ENCODE measurements at places on chromosomes 5 and 9.

- DNase-seq: no peak
These were observed 2.2 kb downstream of the FNIP1 start for GRCh38 chr5:131794586-131794985.

- DNase-seq: no peak
These were observed 62.6 kb downstream of the IL31RA start for GRCh38 chr5:55913466-55914413.

DNA sequence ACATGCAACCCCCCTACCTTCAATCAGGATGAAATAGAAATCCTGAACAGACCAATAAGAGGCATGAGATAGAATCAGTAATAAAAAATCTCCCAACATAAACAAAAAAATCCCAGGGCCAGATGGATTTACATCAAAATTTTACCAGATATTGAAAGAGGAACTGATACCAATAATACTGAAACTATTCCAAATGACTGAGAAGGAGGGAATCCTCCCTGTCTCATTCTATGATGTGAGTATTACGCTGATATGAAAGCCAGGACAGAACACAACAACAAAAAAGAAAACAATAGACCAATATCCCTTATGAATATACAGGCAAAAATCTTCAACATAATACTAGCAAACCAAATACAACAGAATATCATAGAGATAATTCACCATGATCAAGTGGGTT is 109.0 kb upstream of the SMC2 start:
- no peak for DNase-seq

DNA sequence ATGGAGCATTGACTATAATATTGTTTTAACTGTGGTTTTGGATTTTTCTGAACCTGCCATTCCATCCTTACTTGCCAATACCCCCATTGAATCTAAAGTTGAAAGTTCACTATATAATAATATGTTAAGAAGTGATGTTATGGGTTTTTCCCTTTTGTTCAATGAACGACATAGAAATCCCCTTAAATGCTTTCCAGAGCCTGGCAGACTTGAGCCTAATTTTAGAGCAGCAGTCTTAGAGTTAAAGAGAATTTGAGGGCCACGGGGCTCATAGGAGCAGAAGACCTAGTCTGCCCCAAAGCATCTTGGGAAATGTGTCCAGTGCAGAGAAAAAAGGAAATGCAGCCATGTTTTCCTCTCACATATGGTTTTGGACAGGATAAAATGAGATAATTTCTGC is 146.1 kb upstream of the SLC44A1 start:
- DNase-seq: no peak

- DNase-seq: no peak
These were observed 66.4 kb upstream of the TMC1 start for GRCh38 chr9:72454871-72455491.

DNA sequence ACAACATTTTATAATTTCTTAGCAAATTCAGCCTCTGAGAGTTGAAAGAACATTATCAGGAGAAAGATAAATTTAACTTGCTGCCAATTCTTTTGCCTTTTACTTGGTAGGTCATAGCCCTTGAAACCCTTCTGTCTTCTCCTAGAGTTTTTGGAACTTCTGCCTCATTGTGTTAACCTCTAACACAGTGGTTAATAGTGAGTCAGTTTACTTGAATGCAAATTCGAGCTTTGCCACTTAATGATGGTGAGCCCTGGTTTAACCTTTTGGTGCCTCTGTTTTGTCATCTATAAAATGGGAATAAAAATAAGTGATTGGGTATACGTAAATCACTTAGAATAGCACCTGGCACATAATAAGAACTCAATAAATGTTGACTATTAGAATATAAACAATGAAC is 1.8 kb upstream of the INIP start:
- peak; percentile 6 for DNase-seq

GRCh38 chr5:28726815-28727214 is 1688.4 kb upstream of the CDH9 start:
- no peak for DNase-seq

- no peak for DNase-seq
These were observed 180.6 kb downstream of the ADAMTS12 start for GRCh38 chr5:33711094-33711679.

- DNase-seq: peak; percentile 58
These were observed 58.4 kb downstream of the TEX10 start for GRCh38 chr9:100294341-100294740.

GRCh38 chr9:90720621-90721265 is 78.1 kb upstream of the DIRAS2 start:
- no peak for DNase-seq

GRCh38 chr5:125537661-125538060 is 791.2 kb upstream of the ZNF608 start:
- no peak for DNase-seq

GRCh38 chr9:114015607-114016006 is 62.5 kb downstream of the AMBP start:
- DNase-seq: no peak

DNA sequence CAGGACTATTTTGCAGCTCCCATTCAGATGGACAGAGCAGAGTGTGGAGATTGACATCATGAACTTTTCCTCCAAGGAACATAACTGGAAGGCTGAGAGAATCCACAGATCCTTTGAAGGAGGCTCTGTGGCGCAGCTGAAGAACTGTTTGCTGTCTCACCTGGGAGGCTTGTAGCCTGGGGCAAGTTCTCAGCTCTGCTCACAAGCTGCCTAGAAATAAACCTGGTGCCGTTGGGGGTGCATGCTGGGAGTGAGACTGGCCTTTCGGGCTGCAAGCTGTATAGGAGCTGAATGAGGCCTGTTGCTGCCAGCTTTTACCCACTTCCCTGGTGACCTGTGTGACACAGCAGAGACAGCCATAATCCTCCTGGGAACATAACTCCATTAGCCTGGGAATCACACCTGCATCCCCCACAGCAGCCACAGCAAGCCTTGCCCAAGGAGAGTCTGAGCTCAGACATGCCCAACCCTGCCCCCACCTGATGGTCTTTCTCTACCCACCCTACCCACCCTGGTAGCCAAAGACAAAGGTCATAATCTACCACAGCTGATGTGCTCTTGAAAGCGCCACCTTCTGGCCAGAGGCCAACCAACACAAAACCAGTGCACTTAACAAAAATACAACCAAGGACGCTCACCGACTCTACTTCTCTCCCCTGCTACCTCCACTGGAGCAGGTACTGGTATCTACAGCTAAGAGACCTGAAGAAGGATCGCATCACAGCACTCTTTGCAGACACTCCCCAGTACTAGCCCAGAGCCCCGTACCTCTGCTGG is 205.1 kb upstream of the MRPS30 start:
- DNase-seq: no peak

DNA sequence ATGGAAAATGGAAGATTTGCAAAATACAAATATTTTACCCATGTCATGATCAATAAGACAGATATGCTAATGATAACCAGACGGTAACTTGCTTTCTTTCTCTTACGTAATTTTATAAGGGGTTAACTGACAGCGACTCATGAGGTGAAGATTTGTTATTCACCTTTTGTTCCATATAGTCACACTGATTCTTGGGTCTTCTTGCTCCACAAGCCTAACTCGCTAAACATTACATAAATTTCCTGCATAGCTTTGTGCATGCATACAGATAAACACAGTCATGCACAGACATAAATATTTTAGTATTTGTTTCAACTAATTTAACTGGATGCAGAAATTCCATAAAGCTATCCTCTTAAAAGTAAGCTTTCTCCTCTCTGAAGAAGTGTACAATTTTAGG is 225.9 kb downstream of the VPS13A start:
- no peak for DNase-seq

DNA sequence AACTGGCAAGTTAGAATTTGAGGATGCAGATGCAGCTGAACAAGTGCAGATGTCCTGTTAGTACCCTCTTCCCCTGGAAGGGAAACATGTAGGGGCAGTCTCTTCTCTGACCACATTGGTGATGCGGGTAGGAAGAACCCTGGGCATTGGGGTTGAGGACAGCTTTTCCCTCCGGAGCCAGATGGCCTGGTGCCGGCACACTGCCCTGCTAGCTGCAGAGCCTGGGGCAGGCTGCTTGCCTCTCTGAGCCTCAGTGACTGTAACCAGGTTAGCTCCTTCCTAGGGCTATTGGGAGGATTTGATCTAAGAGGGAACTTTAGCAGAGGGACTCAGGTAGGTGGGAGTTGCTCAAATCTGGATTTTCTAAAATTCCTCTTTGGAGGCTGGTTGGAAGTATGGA is 148.4 kb downstream of the HSPA4 start:
- DNase-seq: no peak

- DNase-seq: no peak
These were observed 151.3 kb upstream of the TRPC7 start for GRCh38 chr5:136516637-136517036.

- no peak for DNase-seq
These were observed 64.8 kb downstream of the PLAC8L1 start for GRCh38 chr5:146040527-146040926.

GRCh38 chr9:97907046-97907445 is 15.3 kb downstream of the TRMO start:
- DNase-seq: no peak

DNA sequence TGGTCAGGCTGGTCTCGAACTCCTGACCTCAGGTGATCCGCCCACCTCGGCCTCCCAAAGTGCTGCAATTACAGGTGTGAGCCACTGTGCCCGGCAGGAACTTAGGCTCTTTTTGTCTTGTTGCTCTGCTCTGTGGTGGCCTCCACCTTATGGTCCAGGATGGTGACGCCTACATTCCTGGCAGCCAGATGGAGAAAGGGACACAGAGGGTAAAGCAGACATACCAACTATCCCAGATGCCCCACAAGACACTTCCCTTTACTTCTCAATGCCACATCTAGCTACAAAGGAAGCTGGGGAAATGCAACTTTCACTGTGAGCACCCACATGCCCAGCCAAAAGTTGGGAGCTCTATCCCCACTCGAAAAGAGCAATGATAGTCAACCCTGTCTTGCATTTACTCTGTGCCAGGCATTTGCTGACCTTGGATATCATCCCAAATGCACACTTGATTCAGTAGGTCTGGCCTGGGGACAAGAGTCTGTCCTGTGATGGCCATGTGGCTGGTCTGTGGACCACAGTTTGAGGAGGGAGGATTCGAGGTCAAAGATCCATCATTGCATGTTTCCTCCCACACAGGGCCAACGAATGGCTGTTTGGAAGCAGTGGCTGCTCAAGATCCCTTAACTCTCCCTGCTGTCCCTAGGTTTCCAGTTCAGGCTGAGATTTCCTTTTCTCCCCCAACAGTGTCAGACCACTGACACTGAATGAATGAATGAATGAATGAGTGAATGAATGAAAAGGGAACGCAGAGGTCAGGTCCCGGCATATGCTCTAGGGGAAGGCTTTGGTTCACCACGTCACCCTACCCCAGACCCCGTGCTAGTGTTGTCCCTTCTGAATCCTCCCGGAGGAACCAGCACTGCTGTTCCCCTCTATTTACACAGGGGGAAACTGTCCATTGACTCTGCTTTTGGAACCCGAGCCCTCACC is 1.4 kb upstream of the ERGIC1 start:
- no peak for DNase-seq

- DNase-seq: peak; percentile 64
These were observed 162.0 kb upstream of the S1PR3 start for GRCh38 chr9:88829276-88829675.

GRCh38 chr5:111548992-111549649 is 36.8 kb upstream of the STARD4 start:
- peak; percentile 59 for DNase-seq

GRCh38 chr5:6496207-6496584 is 47.5 kb downstream of the UBE2QL1 start:
- DNase-seq: no peak

DNA sequence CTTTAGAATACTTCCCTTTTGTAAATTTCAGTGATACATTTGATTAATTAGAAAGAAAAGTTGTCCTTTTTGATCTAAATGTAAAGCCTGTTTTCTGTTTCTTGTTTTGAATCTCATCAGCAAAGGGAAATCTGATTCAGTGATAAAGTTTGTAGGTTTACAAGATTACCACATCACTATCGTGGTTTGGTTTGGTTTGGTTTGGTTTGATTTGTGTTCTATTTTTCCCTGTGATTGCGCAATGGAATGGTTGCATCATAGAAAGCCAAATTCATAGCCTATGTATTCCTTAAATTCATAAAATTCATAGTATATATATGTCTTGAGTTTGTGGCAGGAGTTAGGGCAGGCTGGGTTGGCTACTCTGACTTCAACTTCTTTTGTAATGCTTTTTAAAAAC is 15.2 kb downstream of the SRFBP1 start:
- no peak for DNase-seq

DNA sequence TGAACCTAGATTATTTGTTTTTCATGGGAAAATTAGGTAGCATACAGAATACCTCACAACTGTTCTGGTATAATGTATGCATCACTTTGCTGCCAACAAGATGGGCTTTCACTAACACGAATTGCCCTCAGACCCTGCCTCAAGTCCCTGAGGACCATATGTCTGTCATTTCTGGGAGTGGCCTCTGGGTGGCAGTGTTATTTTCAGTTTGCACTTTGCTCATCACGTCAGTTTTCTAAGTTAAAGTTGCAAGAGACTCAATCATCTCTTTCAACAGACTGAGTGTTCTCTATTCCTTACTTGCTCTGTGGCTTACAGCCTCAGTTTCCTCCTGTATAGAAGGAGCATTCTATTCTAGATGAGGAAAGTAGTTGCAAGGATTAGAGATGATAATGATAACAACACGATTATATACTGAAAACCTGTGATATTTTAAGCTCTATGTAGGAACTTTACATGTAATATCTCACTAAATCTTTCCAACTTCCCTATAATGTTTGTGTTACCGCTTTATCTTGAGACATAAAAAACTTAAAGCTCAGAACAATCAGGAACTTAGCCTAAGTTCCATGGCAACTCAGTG is 55.7 kb downstream of the TSSK1B start:
- DNase-seq: peak; percentile 21

GRCh38 chr5:151961557-151961956 is 36.9 kb upstream of the GLRA1 start:
- no peak for DNase-seq

DNA sequence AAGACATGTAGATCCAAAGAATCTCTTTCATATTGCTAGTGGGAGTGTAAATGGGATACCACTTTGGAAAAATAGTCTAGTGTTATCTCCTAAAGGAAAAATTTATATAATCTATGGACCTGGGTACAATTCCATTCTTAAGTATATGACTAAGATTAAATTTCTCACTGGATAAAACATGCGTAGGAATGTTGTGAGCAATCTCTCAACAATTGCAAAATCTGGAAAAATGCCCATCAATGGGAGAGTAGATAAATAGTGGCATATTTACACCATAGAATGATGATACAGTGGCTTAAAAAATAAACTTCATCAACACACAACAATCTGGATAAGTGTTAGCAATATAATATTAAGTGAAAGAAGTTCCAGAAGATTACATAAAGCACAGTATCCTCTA is 469.5 kb downstream of the MAN2A1 start:
- peak; percentile 74 for DNase-seq
